ENCODE measurements at places on chromosomes 12 and 14. TPM values are rescaled to one million over a fixed set of nuclear protein-coding genes. Genes with fewer than 3 reads are reported as not detected.
A peak's percentile ranks its signal among the peaks of the same experiment; 100 is the strongest.

GRCh38 chr14:73809391-73809790, 42.2 kb upstream of the PTGR2 start:
- DNase-seq = no peak

DNA sequence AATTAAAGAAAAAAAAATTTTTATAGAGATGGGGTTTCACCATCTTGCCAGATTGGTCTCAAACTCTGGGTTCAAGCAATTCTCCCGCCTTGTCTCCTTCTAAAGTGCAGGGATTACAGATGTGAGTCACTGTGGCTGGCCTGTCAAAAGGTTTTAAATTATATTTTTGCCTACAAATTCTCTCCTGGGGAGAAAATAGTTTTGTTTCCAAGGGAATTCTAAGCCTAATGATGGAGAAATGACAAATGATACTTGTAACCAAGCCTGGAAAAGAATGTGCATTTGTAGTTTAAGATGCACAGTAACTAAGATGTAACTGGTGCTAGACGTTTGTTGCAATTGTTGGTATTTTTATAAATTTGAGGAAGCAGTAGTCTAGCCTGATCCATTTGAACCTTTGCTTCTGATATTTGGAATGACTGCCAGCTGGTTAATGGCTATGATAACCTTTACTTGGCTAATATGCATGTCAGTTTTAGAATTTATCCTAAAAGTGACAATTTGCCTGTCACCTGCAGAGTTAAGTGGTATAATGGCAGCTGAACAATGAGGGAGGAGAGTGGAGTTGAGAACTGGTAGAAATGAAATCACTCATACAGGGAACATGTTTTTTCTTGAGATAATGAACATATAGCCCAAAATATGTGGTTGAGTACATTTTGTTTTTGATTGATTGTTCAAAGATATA, 148.0 kb downstream of the FUT8 start:
- DNase-seq = no peak

GRCh38 chr14:102238131-102238530, 66.8 kb downstream of the MOK start:
- DNase-seq = no peak

GRCh38 chr14:62455446-62455845, 589.8 kb downstream of the KCNH5 start:
- DNase-seq = no peak

Gene PRB2
- not detected for total RNA-seq

Gene FOXG1
- total RNA-seq = not detected

- DNase-seq = no peak
These were observed 87.0 kb downstream of the TSHR start for GRCh38 chr14:81042438-81042837.

DNA sequence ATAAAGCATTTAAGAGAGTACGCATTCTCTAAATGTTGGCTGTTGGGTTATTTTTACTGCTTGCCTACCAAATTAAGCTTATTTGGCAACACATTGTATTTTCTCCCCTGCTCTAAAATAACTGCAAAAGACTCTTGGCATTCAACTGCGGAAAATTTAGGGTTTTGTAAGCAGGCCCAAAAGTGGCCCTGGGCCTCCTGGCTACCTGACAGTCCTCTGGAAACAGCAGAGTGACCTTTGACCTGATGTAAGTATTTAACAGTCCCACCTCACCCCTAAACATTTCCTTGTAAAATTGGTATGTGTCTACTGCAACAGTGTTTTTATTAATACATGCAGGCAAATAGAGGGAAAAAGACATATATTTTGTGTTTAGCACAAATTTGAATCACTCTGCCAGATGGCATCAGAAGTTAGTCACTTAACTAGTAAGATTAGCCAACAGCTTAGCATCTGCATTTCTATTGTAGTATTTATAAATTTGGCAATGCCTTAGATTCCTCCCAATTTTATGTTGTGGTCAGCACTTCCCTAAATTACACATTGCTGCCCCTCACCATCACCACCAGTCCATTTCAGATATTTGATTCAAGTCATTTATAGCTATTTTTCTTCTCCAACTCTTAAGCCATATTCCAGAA, 11.2 kb downstream of the LLPH start:
- DNase-seq = no peak

DNA sequence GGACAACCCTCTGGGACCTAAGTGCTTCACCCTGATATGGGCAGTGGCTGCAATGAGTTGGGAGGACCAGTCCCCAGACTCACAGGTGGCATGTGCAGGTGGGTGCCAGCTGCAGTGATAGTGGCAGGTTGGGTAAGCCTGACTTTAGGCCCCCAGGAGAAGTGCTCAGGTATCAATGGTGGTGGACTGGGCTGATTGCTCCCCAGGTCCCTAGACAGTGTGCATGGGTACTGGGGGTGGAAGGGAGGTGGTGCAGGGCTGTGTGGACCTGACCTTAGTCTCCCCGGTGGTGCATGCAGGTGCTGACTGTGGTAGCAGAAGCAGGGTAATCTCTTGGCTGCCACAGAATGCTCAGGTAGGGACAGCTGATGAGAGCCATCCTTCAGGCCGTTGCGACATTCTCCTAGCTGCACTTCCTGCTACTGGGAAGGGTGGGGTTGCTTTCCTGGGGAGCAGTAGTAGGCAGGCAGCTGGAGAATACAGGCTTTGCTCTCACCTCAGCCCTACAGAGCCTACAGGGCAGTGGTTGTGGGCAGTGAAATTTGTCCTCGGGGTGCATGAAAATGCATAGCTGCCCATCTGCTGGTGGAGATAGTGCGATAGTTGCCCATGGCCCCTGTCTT, 33.3 kb upstream of the CCND2 start:
- no peak for DNase-seq

DNA sequence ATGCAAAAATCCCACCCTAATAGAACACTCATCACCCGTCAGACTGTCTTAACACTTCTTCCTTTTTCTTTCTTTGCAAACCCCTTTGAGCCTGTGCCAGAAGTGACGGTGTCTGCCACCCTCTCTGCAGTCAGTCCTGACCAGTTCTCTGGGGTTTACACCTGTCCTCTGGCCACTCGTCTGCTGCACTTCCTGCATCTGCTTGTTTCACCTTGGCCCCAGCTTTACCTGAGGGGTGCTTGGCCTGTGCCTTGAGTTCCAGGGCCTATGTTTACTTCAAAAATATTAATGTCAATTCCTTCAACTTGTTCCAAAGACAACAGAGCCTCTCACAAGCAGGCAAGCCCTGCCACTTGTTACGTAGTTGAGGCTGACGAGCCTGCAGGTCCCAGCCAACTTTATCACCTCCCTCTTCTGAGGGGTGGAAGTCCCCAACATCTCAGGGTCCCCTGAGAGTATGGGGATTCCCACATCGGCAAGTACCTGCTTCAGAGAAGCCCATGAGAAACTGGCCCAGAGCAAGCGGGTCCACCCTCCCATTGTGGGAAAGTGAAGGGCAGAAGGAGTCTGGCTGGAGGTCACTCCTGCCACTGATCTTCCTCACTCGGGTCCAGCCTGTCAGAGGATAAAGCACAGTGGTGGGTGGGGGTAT, 205.4 kb downstream of the DAD1 start:
- DNase-seq = peak; percentile 10

Gene CACNA1C
- total RNA-seq = 0.04 TPM

Gene LRIG3
- total RNA-seq = 0.22 TPM

- no peak for DNase-seq
These were observed 158.9 kb upstream of the BTG1 start for GRCh38 chr12:92304371-92305055.

Gene FAM186B
- 0.15 TPM for total RNA-seq

DNA sequence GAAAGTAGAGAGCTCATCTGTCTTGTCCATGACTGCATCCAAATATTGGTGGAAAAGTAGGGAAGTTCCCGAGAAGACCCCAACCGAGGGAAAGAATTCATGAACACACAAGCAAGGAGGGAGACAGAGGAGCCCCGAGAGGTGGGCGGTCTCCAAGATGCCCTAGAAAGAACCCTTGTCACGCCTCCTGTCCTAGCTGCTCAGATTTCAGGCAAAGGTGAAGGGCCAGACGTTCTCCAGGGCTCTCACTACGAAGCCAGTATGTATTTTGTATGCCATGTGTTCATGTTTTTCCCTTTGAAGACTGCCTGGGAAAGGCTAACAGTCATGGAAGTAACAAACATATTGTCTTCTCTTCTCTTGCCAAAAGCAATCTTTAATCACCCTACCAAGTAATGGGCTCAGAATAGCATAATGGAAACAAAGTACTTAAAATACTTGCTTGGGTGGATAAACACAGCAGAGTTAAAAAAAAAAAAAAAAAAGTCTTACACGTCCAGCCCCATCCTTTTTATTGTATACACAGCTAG, 99.2 kb upstream of the TBX3 start:
- DNase-seq = no peak

DNA sequence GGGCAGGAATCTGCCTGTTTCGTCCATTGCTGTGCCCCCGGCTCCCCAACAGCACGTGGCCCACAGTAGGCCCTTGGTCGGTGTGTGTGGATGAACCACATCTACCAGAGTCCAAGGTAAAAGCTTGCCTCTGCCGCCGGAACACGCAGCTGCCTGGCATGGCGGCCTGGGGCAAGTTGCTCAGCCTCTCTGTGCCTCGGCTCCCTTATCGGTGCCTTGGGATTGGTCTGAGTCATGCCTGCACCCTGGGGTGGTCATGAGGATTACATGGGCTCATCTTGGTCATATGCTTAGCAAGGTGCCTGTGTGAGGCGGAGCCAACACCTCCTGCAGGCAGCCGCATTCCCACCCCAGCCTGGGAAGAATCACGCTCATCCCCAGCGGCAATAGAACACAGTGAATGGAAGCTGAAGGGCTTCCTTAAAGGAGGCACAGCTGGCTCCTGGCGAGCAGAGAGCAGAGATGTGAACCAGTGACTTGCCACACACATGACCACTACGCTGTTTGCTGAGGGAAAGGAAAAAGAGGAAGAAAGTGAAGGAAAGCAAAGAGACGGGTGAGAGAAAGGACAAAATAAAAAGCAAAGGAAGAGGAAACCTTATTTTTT, 5.5 kb upstream of the SCARB1 start:
- DNase-seq = no peak
